CD4-positive, alpha-beta T cell treated with Interleukin-12 subunit alpha and Interleukin-12 subunit beta, for 1 hour (primary cell): ENCODE measurements at places on chromosomes 1 and 21.

DNA sequence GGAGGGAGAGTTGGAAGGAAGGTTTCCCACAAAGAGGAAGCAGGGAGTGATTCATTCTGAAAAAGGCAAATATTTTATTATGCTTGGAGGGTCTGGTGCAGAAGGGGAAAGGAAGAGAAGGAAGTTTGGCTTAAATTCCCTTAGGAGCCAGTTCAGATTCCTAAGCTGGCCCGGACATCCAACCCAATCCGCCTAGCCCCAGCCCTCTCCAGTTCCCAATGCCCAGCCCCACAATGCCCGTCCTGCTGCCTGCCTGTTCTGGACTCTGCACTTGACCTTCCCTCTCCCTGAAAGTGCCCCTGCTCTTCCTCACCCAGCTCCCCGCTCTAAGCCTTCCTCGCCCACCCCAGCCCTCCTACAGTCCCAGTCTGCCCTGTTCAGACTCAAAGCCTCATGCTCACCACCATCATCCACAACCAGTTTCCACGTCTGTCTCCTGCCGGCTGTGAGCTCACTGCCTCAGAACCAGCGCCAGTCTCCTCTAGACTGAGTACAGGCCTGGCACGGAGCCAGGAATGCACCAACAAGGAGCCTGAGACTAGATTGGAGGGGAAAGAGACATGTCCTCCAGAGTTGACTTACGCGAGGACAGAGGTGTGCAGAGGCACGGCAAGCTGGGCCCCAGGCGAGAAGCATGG, 18.9 kb downstream of the CAPN2 start:
- no peak for DNase-seq

GRCh38 chr1:219790834-219791615, 137.3 kb downstream of the SLC30A10 start:
- DNase-seq = no peak

DNA sequence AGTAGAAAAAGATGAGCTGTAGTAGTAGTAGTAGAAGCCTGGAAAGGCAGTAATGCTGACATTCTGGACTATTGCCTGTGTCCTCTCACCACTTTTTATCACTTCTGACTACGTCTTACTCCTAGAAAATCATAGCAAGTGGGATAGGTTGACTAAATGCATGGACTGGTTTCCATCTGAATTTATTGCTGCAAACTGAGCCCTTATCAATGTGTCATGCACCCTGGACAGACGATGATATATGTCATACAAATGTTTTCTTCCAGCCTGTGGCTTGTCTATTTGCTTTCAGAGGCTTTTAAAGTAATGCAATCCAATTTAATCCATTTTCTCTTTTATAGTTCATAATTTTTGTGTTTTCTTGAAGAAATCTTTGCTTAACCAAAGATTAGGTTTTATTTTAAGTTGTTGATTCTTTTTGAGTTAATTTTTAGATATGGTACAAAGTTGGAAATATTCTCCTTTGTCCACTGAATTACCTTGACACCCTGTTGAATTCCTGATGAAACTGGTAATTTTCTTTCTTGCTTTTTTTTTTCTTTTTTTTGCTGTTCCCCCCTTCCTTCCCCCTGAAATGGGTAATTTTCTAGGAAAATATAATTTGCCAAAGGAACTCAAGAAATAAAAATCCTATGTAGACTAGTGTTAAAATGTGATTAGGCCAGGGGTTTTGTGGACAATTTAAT, 47.1 kb downstream of the PHACTR4 start:
- no peak for DNase-seq

DNA sequence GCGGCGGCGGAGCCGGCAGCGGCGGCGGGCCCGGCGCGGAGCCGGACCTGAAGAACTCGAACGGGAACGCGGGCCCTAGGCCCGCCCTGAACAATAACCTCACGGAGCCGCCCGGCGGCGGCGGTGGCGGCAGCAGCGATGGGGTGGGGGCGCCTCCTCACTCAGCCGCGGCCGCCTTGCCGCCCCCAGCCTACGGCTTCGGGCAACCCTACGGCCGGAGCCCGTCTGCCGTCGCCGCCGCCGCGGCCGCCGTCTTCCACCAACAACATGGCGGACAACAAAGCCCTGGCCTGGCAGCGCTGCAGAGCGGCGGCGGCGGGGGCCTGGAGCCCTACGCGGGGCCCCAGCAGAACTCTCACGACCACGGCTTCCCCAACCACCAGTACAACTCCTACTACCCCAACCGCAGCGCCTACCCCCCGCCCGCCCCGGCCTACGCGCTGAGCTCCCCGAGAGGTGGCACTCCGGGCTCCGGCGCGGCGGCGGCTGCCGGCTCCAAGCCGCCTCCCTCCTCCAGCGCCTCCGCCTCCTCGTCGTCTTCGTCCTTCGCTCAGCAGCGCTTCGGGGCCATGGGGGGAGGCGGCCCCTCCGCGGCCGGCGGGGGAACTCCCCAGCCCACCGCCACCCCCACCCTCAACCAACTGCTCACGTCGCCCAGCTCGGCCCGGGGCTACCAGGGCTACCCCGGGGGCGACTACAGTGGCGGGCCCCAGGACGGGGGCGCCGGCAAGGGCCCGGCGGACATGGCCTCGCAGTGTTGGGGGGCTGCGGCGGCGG, 1.0 kb downstream of the ARID1A start:
- peak; percentile 75 for DNase-seq

DNA sequence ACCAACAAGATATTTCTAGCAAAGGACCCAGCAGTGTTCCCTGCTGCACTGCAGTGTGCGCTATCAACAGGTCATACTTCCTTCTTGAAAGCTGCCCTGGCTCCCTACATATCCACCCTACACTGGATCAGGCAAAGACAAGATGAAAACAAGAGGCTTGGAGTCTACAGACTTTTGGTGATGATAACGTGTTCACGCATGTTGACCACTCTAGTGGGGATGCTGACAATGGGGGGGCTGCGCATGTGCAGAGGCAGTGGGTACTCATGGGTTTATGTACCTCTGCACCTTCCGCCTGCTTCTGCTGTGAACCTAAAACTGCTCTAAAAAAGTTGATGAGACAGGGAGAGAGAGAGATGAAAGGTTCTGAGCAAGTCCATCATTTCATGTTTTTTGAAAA, 5.5 kb downstream of the ENO1 start:
- no peak for DNase-seq

- no peak for DNase-seq
Measured at GRCh38 chr1:184567009-184567408, 180.2 kb downstream of the C1orf21 start.

GRCh38 chr1:212721388-212722247, 22.0 kb upstream of the BATF3 start:
- DNase-seq = no peak

GRCh38 chr1:23837908-23838307, 12.7 kb upstream of the HMGCL start:
- DNase-seq = no peak

DNA sequence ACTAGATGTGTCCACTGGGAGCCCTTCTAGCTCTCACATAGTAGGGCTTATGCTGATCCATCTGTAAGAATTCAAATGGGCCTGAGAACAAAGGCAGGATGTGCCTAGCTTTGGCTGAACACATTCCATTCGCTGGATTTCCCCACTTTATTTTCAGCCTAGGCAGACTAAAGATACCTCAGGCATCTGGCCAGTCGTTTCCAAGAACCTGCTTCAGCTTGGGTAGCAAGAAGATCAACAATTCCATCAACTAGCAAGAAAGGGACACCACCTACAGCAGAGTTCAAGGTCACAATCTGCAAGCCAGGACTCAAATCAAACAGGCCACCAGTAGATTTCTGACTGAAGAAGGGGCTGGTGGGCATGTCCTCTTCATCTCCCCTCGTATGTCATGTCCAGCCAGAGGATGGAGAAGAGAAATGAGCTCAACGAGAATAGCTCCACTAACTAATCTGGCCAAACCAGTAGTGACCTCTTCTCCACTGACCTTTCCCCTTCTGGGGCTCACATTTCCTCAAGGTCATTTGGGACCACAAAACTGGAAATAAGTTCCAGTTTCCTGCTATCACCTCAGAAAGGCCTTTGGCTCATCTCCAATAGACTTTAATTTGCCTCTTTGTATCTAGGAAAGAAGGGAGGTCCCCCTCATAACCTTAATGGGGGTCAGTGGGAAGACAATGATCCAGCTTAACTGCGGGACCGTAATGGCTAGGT, 14.2 kb downstream of the TXNIP start:
- no peak for DNase-seq

- DNase-seq = no peak
Measured at GRCh38 chr21:33688353-33688752, 46.1 kb downstream of the ITSN1 start.

DNA sequence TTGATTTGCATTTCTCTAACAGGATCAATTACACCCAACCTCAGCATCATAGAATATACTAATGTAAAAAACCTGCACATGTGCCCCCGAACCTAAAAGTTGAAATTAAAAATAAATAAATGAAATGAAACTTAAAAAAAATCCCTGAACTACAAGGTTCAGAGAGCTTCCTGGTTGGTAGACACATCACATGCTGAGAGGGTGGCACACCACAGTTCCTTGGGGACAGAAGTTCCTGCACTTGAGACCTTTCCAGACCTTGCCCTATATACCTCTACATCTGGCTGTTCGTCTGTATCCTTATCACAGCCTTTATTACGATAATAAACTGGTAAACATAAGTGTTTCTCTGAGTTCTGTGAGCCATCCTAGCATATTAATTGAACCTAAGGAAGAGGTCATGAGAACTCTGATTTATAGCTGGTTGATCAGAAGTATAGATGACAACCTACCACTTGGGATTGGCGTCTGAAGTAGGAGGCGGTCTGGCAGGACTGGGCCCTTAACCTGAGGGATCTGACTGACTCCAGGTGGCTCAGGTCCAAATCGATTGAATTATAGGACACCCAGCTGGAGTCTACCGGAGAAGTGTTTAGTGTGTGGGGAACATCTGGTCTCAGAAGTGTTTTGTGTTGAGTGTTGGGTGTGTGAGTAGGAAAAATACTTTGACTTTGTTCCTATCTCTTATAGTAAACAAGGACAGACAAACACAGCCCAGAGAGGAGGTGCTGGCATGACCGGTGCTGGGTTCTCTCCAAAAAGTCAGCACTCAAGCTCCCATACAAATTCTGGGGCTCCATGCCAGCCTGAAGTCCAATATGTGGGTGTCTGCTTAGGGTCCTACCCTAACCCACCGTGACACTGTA, 19.0 kb downstream of the C1orf115 start:
- no peak for DNase-seq

- no peak for DNase-seq
Measured at GRCh38 chr21:26776310-26777021, 68.7 kb downstream of the ADAMTS1 start.

DNA sequence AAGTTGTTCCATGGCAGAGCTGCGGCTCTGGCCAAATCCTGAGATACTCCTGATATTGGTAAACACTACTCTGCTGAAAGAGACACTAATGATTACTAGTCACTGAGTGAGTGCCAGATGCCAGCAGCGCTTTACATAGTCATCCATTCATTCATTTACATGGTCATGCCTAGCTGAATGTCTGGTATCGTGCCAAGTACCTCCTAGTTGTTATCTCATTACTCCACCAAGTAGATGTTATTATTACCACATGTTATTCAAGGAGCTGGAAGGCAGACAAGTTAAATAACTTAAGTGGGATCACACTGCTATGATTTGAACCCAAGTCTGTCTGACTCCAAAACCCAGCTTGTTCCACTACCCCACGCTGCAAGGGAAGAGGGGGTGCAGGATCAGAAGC, 4.7 kb downstream of the OLFML2B start:
- no peak for DNase-seq

DNA sequence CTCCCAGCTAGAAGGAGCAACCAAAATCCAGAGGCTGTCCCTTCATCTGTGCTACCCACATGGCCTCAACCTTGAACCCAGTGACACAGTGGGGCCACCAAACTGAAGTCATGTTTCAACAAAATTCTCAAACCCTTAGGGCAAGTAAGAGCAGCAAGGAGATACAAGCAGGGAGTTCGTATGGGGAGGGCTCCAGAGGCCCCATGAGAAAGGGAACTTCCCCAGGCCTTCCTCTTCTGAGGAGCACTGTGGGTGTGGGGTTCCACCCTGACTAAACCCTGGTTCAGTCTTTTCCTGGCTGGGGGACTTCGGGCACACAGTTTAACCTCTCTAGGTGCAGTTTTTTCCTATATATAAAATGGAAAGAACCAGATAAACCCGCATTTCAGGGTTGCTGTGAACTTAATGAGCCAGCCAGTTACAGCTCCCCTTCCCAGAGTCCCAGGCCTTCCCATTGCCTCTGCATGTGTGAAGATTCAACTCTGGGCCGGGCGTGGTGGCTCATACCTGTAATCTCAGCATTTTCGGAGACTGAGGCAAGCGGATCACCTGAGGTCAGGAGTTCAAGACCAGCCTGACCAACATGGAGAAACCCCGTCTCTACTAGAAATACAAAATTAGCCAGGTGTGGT, 8.0 kb upstream of the THEMIS2 start:
- peak; percentile 50 for DNase-seq

- peak; percentile 47 for DNase-seq
Measured at GRCh38 chr1:154407198-154408091, 2.3 kb downstream of the IL6R start.

- no peak for DNase-seq
Measured at GRCh38 chr1:180675586-180675985, 43.8 kb downstream of the XPR1 start.
